IPS-NIHi11 (cell line): ENCODE measurements at places on chromosomes 12 and 14.
A peak's percentile ranks its signal among the peaks of the same experiment; 100 is the strongest.

- no peak for DNase-seq
Observed at GRCh38 chr12:7864601-7865150, 8.0 kb downstream of the SLC2A14 start.

- DNase-seq: no peak
Observed at GRCh38 chr12:112852810-112853209, 54.0 kb upstream of the OAS1 start.

DNA sequence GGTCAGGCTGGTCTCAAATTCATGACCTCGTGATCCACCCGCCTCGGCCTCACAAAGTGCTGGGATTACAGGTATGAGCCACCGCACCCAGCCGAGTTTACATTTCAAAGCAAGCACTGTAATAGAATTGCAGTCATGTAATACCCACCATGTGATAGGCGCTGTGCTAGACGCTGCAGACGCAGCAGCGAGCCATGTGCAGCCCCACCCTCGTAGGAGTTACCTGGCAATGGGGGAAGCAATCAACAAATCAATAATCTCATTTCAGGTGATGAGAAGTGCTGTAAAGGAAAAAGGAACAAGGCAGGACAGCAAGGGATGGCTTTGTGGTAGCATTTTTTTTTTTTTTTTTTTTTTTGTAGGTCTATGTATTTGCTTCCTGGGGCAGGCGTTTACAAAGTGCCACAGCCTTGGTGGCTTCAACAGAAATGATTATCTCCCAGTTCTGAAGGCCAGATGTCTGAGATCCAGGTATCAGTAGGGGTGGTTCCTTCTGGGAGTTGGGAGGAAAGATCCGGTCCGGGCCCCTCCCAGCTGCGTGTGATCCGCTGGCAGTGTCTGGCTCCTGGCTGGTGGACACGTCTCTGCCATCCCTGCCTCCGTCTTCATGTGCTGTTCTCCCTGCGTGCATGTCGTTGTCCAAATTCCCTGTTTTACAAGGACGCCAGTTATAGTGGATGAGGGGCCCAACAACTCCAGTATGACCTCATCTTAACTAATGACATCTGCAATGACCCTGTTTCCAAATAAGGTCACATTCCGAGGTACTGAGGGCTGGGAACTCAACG is 72.8 kb downstream of the TNFAIP2 start:
- no peak for DNase-seq

DNA sequence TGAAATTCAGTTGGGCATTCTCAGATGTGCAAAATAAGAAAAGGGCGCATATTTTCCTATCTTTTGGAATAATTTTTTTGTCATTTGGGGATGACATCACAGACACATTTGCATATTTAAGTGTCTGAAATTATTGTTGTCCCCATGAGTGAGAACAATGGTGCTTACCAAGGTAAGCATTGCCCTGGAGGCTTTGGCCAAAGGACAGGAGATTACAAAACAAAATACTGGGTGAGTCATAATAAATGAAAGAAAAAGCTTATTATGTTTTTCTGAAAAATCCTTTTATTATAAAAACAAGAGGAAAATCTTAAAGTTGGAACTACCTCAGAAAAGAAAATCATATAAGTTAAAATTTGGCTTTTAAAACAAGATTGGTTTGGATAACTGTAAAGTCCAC is 254.9 kb downstream of the BTG1 start:
- DNase-seq: no peak

GRCh38 chr12:75635606-75636444 is 124.4 kb upstream of the KRR1 start:
- no peak for DNase-seq

DNA sequence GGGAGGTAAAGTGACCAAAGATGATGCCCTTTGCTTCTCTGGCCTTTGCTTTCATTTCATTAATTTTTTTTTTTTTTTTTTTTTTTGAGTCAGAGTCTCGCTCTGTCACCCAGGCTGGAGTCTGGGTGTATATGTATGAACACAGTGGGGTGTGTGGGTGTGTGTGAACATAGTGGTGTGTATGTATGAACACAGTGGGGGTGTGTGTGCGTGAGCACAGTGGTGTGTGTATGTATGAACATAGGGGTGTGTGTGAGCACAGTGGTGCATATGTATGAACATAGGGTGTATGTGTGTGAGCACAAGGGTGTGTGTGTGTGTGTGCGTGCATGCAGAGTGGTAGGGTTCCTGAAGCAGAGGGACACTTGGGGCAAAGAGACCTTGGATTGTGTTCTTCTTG is 9.6 kb downstream of the KLC1 start:
- DNase-seq: no peak

- DNase-seq: no peak
Observed at GRCh38 chr12:89179245-89179644, 173.1 kb downstream of the DUSP6 start.

- DNase-seq: no peak
Observed at GRCh38 chr12:106764220-106764619, 10.3 kb upstream of the RIC8B start.

DNA sequence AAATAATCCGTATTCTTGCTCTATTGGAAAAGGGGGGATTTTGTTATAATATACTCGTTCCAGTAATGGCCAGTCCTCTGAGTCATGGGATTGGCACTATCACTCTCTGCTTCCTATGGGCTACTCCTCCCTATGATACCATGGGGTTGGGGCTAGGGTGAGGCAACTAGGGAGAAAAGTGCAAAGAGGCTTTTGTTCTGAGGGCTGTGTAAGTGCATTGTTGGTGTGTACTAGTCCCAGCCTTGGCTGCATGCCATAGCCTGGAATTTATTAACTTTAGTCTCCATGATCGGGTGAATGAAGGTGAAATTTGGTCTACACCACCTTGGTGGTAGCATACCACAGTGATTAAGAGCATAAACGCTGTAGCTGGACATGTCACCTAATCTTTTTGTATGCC is 247.6 kb downstream of the RPAP3 start:
- no peak for DNase-seq

GRCh38 chr12:8609061-8609570 is 3.5 kb downstream of the AICDA start:
- peak; percentile 66 for DNase-seq

DNA sequence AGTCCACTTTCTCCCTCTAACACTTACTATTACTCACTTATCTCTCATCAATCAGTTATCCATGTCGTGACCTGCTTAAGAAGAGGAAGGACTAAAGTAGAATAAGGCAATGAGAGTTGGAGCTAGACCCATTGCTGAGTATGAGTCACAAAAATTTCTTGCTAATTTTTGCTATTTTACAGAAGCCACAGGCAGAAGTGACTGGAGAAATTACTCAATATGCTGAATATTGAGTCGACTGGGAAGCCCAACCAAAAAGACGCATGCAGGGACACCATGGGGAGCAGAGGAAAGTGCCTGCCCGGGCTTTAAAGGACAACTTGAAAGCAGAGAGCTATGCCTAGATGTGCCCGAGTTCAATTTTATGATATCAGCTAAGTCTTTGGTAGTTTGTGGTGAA is 115.4 kb upstream of the FOXG1 start:
- DNase-seq: no peak

GRCh38 chr12:44184499-44185206 is 348.8 kb downstream of the TMEM117 start:
- DNase-seq: no peak

- no peak for DNase-seq
Observed at GRCh38 chr12:103924761-103925641, 5.2 kb upstream of the HSP90B1 start.

GRCh38 chr12:31599053-31599452 is 8.1 kb upstream of the DENND5B start:
- DNase-seq: no peak

- DNase-seq: no peak
Observed at GRCh38 chr12:110373962-110374611, 29.4 kb downstream of the ANAPC7 start.

DNA sequence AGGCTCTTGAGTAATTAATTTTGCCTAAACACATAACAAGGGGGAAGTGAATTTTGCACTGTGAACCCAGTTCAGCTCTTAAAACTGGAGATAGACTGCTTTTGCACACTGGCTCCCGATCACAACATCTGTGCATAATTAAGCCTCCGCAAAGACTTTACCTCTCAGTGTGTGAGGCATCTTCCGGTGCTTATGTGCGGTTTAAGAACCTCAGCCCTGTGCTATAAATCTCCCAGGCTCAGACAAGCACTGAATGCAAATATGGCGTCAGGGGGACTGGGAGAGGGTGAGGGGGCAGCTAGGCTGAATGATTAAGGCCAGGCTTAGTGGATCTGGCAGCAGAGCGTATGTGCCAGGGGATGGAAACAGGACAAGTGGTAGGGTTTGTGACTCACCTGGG is 103.3 kb downstream of the ADCK1 start:
- DNase-seq: no peak

GRCh38 chr12:1890810-1891209 is 27.6 kb downstream of the CACNA2D4 start:
- no peak for DNase-seq

- DNase-seq: no peak
Observed at GRCh38 chr12:132279184-132279889, 50.1 kb downstream of the GALNT9 start.

DNA sequence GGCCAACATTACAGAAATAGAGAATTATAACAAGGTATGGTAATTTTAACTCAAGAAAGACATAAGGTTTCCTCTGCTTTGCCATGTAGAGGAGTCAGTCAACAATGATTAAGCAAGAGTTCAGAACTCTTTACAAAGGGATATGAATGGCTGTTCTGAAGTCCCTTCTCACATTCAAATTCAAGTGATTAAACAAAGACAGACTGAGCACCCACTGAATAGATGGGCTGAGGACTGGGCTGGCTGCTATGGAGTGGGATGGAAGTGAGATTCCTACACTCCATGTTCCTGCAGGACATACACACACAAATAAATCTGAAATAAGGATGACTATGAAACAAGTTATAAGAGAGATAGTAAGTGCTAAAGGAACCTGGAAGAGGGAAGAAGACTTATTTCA is 199.0 kb upstream of the GRIP1 start:
- DNase-seq: no peak

DNA sequence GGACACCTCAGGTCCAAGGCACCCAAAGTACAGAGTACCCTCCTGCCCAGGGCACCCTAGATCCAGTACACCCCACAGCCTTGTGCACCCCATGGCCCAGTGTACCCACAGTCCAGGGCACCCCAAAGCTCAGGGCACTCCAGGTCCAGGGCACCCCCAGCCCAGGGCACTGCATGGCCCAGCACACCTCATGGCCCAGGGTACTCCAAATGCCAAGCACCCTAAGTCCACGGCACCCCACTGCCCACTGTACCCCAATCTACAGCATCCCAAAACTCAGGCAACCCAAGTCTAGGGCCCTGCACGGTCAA is 6.0 kb downstream of the JAG2 start:
- no peak for DNase-seq

GRCh38 chr12:292186-292585 is 29.6 kb upstream of the SLC6A13 start:
- no peak for DNase-seq

DNA sequence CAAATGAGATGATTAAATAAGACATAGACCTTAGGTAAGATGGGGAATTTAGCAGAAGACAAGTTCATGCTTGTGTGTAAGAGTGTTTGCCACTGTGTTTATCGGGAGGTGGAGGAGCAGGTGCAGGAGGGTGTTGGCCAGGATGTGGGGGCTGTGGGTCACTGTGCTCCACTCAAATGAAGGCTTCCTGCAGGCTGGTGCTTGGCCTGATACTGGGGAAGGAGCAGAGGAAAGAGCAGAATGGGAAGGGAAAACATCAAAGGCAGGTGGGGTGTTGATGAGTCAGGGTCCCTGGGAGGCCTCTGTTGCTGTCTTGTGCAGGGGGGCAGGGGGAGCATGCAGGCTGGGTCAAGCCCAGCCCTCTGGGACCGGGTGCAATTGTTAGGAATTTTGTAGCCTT is 126.5 kb downstream of the TSPAN9 start:
- no peak for DNase-seq

DNA sequence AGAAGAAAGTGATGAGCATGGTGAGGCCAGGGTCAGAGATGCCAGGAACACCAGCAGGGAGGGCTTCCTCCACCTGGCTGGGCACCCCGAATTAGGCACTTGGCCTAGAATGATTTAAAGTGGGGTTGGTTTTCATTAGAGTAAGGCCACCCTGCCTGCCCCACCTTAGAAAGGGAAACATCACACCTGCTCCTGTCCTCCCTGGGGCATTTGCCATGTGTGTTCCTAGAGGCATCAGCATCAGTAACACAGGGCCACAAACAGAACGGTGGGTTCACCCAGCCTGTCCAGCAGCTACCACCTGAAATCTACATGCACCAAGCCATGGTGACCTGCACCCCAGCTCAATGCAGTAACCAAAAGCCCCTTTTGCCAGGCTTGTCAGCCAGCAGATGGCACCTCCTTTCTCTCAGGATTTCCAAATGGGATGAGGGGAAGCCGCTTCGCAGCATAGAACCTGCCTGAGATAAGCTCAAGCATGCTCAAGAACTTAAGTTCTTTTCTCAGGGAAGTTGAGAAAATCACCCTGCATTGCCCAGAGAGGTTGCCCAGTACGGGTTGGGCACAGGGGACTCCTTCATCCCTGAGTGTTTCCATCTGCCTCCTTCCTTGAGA is 338.8 kb downstream of the DPF3 start:
- no peak for DNase-seq

DNA sequence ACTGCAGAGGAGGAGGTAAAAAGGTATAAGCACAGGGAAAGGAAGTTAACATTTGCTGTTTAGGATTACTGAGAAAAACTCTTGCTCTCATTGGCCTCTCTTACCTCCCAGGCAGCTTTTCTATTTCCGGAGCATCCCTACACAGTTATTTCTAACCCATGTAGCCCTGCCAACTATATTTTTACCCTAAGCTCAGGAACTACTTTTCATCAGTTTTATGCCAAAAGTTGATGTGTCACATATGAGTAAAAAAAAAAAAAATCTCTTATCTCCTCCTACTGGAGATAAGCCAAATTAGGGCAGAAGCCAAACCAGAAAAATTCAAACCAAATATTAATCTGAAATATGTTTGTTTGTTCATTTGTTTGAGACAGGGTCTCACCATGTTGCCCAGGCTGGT is 34.4 kb upstream of the PSMA6 start:
- DNase-seq: no peak

DNA sequence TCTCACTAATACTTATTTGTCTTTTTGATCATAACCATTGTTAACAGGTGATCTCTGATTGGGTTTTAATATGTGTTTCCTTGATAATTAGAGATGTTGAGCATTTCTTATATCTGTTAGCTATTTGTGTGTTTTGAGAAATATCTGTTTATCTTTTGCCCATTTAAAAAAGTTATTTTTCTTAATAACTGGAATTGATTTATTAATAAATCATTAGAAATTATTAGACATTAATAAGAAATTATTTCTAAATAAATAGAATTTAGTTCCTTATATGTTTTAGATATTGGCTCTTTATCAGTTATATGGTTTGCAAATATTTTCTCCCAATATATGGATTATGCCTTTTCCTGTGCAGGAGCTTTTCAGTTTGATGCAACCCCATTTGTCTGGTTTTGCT is 18.7 kb downstream of the TMX1 start:
- DNase-seq: no peak

GRCh38 chr12:66279123-66279712 is 23.1 kb upstream of the HELB start:
- DNase-seq: peak; percentile 38

DNA sequence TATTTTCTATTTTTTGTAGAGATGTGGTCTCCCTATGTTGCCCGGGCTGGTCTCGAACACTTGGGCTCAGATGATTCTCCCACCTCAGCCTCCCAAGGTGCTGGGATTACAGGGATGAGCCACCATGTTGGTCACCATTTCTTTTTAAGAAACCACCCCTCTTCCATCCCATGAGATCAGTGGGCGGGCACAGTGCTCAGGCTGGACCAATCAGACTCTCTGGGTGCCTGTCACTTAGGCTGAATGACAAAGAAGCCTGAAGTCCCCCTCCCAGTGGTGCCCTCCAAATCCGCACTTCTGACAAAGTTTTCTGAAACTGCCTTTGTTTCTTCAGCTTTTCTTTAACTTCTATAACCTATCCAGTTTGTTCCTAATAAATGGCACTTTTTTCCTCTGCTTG is 48.2 kb downstream of the CALM1 start:
- peak; percentile 67 for DNase-seq
